ENCODE measurements at places on chromosomes 16 and 17.

DNA sequence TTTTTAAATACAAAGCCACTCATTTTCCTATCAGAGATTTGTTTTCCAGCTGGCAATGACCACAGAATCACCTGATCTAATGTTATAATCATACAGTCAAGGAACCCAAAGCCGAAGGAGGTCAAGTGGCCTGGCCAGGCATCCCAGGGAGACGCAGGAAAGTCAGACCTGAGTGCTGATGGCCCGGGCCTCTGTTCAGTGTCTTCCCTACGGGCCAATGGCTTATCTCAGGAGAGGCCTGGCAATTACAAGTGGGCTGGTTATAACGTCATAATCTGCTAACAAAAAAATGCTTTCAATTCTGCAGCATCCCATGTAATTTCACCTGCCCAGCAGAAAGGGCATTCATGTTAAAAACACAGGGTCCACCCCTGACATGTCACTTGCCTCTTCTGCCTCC, 43.5 kb downstream of the ARHGAP17 start:
- no peak for DNase-seq

DNA sequence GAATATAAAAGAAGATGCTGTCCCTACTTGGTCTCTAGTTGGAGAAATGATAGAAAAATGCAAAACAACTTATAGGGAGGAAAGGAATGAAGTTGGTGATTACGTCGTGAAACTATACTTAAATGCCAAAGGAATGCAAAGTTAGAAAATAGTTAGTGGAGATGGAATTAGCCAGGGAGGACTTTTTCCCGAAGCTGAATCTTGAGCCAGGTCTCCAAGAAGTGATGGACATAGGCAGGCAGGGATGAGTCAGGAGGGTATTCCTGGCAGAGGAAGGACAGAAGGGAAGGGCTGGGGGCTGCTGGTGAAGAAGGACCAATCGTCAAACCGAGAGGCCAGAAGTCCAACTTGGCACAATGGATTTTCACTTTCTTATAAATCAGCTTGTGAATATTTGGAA, 1.8 kb downstream of the SNTB2 start:
- no peak for DNase-seq

GRCh38 chr17:45430738-45431530, 1.7 kb downstream of the ARHGAP27 start:
- no peak for DNase-seq

DNA sequence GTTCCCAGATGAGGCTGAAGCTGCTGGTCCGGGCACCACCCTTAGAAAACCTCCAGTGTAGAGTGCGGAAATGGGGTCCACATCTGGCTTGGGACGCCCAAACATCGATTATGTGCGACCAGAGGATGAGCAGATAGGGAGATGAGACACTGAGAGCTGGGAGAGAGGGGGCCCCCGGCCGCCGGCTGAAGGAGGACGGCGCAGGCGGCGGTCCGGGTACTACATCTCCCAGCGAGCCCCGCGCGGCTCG, 182 bp upstream of the SPECC1 start:
- DNase-seq = no peak

- no peak for DNase-seq
Measured at GRCh38 chr17:75181608-75182318, 996 bp downstream of the SUMO2 start.

DNA sequence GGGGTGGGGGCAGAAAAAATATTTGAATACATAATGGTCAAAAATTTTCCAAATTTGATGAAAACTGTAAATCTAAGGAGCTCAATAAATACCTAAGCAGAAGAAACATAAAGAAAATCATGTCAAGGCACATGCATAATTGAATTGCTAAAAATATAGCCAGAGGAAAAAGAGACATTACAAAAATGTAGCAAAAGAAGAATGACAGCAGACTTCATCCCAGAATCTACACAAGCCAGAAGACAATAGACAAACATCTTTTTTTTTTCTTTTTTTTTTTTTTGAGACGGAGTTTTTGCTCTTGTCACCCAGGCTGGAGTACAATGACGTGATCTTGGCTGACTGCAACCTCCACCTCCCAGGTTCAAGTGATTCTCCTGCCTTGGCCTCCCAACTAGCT, 62.0 kb upstream of the ATP2A3 start:
- DNase-seq = no peak

DNA sequence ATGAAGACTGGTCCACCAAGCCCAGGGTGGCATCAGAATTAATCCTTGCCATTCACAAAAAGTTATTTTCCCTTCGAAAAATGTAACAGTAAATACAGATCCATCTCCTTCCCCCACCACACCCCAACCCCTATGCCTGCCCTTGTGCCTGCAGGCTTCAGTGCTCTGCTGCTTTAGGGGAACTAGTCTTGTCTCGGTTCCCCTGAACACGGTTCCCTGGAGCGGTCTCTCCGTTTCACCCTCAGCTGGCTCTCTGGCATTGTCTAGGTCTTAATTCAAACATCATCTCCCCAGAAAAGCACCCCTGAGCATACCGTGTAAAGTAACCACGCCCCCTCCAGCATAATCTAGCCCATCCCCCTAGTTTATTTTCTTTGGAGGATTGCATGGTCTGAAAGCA, 25.8 kb downstream of the EMP2 start:
- no peak for DNase-seq

- no peak for DNase-seq
Measured at GRCh38 chr17:17728550-17729251, 47.4 kb downstream of the RAI1 start.

- DNase-seq = no peak
Measured at GRCh38 chr17:63295839-63296590, 150.1 kb downstream of the CYB561 start.

All from osteocyte (in vitro differentiated cells).